ENCODE measurements at places on chromosomes 4 and X.

GRCh38 chr4:75779105-75779757 lies 54.9 kb downstream of the USO1 start:
- no peak for DNase-seq

DNA sequence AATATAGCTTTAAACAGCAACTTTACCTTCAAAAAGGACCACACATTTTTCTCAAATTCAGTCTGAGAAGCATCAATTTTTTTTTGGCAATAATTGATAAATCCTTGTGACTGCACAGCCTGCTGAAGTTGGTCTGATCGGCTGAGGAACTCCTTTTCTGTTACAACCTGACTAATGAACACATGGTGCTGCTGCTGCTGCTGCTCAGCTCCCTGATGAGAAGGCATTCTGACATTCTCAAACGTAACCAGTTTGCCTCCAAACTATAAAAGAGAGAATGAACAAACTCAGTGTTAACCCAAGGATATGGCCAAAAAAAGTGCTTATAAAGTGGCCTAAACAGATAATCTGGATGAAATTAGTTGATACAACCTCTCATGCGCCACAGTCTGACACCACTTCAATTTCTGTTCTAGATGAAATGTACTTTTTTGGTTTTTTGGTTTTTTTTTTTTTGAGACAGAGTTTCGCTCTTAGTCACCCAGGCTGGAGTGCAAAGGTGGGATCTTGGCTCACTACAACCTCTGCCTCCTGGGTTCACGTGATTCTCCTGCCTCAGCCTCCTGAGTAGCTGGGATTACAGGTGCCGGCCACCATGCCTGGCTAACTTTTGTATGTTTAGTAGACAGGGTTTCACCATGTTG lies 26.5 kb downstream of the SEC31A start:
- no peak for DNase-seq

GRCh38 chr4:89275587-89275986 lies 32.0 kb downstream of the GPRIN3 start:
- DNase-seq = no peak

DNA sequence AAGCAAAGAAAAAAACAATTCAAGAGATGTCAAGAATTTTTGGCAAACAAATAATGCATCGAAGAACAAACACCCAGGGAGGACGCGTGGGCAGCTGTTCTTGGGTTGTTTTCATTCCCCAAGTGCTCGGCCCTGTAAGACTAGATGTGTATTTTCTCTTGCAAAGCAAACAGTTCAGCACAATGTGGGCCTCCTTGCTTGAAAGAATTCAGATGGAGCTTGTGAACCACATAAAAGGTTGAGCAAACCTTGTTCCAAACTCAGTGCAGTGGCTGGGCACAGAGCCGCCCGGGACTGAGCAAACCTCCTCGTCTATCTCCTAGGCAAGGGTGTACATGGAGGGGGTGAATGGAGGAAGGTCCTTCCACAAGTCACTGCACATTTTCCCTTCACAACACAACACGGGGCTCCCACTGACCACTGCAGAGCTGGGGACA lies 82.4 kb downstream of the HTRA3 start:
- no peak for DNase-seq

DNA sequence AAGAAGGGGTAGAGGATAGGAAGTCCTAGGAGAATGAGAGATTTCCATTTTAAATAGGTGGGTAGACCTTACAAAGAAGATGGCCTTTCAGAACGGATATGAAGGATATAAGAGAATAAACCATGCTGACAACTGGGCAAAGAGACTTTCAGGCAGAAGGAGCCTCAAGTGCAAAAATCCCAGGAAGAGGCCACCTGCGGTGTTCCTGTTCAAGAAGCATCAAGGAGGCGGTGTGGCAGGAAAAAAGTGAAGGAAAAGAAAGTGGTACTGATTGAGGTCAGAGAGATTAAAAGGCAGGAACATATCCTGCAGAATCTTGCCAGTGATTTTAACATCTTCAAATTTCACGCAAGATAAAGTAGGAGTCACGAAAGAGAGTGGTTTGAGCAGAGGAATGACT lies 172.0 kb downstream of the FSTL5 start:
- DNase-seq = no peak

- DNase-seq = no peak
These were observed 48.1 kb downstream of the RHOXF2B start for GRCh38 chrX:120029354-120029753.

DNA sequence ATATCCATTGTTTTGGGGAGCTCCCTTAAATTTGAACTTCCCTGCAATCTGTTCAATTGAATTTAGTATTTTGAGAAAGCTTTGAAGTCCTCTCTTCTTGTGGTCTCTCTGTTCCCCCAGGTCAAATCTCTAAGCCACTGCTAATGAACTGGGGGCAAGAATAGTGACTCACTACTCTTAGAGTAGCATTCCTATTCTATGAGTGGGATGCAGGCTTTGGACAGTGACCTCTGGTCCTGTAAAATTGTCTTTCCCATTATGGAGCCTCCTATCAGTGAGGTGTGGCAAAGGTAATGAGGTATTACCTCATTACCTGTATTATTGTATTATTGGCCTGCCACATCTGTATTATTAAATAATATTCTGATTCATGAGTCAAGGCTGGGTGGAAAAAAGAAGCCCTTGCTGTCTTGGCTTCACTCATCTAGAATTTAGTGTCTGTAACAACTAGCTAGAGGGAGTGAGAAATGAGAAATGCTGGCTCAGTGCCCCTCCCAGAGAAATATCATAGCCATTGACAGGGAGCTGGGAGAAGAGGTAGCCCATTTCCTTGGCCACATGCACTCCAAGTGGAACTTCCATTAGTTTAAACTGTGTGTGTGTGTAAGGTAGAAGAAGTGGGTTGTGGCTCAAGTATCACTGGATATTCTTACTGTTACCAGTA lies 393.9 kb upstream of the CTSO start:
- DNase-seq = no peak

GRCh38 chr4:46503739-46504138 lies 113.8 kb upstream of the GABRA2 start:
- no peak for DNase-seq

DNA sequence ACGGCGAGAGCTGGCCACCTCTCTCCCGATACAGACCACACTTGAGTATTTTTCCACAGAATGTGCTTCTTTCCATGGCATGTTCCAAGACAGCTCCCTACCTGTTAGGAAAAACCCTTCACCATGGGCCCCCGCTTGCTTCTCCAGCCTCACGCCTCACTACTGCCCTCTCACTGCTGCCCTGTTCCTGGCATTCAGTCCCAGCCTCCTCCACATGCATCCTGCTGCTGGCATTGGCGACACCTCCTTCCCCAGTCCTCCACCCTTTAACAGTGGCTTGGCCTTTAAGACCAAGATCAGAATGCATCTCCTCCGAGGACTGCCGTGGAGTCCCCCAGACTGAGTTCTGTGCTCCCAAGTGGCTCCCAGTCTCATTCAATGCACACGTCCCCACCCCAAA lies 10.7 kb downstream of the PNMA6F start:
- no peak for DNase-seq

GRCh38 chr4:155891058-155891457 lies 12.4 kb upstream of the TDO2 start:
- DNase-seq = no peak

GRCh38 chrX:19746919-19747651 lies 140.3 kb downstream of the SH3KBP1 start:
- DNase-seq = no peak

DNA sequence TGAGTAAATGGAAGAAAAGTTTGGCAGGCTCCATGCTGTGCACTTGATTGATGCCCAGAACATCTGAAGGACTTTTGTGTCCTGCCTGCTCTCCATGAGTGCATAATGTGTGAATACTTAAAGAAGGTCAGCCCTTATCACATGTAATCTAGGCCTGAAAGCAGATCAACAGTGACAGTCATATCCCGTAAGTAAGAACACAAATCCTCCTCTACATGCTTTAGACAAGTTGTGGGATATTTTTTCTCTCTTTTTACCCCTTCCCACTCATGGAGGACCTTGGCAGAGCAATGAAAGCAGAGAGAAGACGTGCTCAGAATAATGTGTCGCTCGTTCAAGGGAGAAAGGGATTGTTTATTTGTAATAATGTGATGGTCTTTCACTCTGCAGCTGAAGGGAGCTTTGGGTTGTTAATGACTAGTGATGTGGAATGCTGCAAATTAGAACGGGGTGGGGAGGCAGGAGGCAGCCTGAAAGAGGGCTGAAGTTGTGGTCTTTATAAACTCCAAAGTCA lies 286.6 kb downstream of the BMPR1B start:
- DNase-seq = no peak

DNA sequence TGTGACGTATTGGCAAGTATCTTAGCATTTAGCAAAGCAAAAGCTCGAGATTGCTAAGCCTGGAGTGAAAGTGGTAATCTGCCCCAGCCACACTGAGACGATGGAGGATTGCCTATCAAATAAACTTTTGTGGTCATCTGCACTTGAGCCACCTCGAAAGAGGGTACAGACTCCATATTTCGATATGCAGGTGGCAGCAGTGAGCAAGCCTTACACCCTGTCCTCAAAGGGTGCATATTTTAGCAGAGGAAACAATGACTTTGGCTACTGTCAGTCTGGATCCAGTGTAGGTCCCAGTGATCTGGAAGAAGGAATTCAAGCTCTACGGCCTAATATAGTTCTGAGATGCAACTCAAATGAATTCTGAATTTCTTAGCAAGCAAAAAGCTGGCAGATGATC lies 153.9 kb downstream of the ATG4A start:
- DNase-seq = no peak

DNA sequence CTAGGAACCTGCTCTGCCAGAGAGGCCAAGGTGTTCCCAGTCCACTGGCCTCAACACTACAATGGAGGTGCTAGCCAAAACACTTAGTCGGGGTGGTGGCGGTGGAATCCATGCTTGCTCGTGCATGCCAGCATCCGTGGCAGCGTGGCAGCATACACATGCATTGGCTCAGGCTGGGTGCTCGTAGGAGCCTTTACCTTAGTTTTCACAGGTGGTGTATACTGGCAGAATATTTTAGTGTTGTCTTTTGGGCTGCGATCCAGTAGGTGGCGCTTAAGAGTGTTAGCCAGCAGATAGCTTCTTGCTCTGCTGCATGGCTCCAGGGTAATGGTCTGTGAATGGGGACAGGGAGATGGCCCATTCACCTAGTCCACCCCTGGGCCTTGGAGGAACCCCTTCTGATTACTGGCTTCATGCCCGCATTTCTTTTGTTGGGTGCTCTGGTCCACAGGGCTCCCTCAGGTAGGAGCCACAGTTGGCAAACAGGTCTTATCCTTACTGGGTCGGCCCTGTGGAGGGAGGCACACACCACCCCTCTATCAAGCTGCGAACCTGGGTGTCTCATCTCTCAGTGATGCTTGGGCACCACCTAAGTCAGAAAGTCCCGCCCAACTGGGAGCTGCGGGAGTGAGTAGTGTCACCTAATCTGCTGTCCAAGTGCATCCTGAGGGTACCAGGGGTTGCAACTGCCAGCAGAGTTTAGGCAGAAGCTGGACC lies 40.0 kb downstream of the RIPPLY1 start:
- DNase-seq = peak; percentile 1
